Activated naive CD4-positive, alpha-beta T cell treated with anti-CD3 and anti-CD28 coated beads, Interleukin-2, amount 50 U/mL, for 72 hours (primary cell): ENCODE measurements at places on chromosomes 4 and X. TPM values are rescaled to one million over a fixed set of nuclear protein-coding genes. Genes with fewer than 3 reads are reported as not detected.
A peak's percentile ranks its signal among the peaks of the same experiment; 100 is the strongest.

GRCh38 chrX:14032406-14032805 lies 2.7 kb upstream of the GEMIN8 start:
- peak; percentile 38 for DNase-seq

GRCh38 chrX:129099207-129099606 lies 424.1 kb downstream of the SMARCA1 start:
- no peak for DNase-seq

DNA sequence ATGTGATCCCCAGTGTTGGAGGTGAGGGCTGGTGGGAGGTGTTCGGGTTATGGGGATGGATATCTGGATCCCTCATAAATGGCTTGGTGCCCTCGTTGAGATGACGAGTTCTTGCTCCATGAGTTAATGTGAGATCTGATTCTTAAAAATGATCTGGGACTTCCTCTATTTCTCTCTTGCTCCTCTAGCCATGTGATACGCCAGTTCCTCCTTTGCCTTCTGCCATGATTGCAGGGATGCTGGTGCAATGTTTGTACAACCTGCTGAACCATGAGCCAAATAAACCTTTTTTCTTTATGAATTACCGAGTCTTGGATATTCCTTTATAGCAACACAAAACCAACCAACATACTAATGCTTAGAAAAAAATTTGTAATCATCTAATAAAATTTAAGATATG lies 56.6 kb downstream of the STAP1 start:
- no peak for DNase-seq

DNA sequence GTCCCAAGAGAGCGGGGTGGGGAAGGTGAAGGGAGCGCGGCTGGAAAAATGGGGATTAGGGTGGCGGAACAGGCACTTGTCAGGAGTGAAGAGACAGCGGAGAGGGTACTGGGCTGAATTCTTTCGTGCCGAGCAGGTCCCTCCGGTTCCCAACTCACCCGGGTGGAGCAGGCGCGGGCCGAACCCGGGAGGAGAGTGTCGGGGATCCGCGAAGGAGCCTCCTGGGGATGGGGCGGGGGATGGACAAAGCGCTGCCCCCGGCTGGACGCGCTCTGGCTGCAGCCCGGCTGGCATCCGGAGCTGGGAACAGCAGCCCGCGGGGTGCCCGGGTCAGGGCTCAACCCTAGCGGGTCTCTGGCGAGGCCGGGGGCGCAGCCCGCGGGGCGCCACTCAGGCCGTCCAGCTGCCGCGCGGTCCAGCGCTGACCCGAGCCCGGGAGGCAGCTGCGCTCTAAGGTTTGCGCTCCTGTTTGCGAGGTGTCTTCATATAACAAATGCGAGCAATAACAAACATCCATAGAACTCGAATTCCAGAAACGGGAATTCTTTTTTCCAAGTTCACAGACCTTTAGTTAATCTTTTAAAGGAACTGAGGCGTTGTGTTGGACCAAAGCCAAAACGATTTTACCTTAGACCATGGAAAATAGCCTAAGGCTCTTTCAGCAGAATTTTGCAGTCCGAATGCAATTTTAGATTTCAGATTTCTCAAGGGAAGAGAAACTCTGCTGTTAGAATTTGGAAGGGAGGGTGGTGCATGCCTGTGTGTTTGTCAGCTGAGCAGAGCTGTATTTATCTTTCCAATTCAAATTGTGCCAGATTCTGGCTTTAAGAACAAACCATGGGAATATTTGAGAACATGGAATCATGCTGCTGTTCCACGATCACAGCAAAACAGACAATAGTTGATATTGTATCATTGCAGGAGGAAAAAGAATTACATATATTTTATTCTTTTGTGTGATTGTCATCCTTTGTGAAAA lies 744 bp downstream of the NPY5R start:
- DNase-seq, result no peak

GRCh38 chrX:153644356-153645125 lies 2.5 kb upstream of the DUSP9 start:
- DNase-seq, result no peak

- DNase-seq, result no peak
Measured at GRCh38 chrX:23661671-23662070, 5.6 kb upstream of the PRDX4 start.

DNA sequence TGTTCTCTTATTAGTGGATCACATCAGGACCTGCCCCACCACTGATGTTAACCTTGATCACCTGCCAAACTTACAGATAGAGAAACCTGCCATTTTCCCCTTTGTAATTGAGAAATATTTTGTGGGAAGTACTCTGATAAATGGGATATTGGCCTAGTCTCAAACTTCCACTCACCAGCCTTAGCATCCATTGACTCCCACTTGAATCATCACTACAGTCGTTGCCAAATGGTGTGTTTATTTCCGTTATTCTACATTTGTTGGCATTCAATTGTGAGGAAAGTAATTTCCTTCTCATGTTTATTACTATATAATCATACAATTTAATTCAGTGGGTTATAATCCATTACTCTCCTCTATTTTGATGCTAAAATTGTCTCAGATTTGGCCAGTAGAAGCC lies 156.4 kb upstream of the CXCL13 start:
- no peak for DNase-seq

DNA sequence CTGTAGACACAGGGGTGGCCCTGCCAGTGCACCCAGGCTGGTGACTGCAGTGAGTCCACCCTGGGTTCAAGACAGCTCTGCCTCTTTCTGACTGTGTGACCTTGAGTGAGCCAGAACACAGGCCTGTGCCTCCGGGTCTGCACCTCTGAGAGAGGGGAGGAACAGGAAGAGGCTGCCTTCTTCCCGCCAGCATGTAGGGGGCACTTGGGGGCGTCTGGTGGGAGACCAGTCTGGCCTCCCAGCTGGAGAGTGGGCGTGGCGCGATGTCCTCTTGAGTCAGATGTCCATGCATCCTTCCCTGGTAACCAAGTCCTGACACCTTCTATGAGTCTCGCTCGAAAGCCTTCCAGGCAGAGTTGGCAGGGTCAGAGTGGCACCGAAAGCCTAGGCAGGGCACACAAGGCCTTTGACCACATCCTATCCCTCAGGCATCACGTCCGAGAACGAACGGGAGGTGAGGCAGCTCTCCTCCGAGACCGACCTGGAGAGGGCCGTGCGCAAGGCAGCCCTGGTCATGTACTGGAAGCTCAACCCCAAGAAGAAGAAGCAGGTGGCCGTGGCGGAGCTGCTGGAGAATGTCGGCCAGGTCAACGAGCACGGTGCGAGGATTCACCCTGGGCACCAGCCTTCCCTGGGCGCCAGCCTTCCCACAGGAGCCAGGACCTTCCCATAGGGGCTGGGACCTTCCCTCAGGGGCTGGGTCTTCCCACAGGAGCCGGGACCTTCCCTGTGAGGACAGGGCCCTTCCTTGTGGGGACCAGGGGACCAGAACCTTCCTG lies 21.3 kb downstream of the WFS1 start:
- DNase-seq, result no peak

DNA sequence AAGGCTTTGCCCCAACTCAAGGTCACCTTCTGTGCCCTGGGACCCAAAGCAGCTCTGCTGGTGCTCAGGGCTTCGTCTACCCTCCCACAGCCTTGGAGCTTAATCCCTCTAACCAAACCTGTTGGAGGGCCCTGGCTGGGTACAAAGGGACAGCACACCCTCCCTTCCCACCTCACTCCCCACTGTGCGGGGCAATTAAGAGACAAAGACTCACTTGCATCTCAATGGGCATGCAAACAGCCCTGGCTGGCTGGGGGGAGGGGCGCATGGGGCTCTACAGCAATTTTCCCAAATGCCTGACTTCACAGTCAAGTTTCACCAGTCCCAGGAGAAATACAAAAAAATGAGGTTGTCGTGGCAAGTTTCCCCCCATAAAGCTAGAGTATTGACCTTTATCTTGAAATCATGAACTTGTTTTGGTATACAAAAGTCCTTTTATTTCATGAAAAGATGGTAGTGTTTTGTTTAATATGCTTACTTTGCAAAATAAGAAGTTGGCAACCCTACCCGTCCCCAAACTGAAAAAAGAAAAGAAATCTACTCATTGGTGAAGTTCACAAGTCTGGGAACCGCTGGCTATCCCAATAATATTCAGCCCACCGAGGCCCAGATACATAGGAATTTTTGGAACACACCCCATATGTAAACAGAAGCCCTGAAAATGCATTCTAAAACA lies 4.1 kb upstream of the CD99L2 start:
- DNase-seq, result no peak

GRCh38 chr4:157014621-157015591 lies 43.3 kb upstream of the PDGFC start:
- DNase-seq, result no peak

GRCh38 chr4:147825451-147826287 lies 93.8 kb downstream of the ARHGAP10 start:
- no peak for DNase-seq

DNA sequence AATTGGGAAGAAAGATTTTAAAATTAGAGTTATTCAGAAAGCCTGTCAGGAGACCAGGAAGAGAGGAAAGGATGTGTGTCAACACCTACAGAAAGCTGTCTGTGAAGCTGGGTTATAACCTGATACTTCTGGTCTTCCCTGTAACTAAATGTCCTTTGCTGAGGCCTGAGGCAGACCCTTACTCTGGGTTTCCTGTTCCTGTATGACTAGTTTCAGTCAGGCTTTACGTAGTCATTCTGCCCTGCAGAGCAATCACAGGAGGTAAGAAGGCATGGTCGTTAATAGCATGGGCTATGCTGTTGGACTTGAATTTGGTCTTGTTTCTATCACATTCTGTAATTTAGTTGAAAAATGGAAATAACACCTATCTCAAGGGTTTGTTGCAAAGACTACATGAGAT lies 110.5 kb upstream of the IGFBP7 start:
- no peak for DNase-seq

GRCh38 chrX:137101273-137101990 lies 67.6 kb upstream of the GPR101 start:
- no peak for DNase-seq

DNA sequence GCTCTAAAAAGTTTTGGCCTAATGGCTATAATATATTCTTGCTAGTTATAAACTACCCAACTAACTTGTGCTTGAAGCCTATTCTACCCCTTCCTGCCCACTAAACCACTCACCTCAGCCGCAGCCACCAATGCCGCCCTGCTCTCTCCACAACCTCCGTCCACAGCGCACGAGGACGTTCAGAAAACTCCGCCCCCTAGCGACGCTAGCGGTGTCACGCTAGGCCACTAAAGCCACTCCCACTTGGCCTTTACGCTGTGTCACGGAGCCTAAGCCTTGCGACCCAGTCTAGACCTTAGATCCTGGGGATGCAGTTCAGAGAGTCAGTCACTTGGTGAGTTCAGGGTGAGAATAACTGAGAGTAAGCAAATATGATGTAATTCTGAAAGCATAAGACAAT lies at the start of gene TEX11:
Gene TEX11, minus strand, starts transcription at position 171 of the 400 bp plus-strand sequence. CDS start 922 bp downstream, outside the sequence.
- DNase-seq, result no peak

DNA sequence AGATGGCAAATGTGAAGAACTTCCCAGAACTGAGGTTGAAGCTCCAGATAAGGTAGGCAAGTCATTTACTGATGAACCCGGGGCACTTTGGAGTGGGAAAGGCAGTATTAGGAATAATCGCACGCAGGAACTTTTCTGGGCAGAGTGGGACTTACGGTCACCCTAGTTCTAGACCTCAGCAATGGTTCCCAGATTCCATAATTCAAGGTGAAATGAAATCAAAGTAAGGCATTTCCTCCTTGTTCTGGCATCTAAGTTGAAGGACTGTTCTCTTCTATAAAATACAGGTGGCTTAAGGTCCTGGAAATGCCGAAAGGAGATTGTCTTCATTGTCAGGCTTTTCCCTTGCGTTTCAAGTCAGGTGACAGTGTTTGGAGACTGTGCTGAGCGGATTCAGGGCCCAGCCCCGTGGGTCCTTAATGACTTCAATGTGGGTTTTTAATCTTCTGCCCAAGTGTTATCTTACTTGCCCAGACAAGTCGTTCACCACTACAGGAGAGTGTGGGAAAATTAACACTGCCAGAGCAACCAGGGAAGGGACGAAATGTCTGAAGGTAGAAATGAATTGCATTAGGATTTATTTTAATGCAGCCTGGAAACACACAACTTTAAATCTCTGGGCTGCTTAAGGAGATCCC lies 52.1 kb upstream of the STOX2 start:
- no peak for DNase-seq

DNA sequence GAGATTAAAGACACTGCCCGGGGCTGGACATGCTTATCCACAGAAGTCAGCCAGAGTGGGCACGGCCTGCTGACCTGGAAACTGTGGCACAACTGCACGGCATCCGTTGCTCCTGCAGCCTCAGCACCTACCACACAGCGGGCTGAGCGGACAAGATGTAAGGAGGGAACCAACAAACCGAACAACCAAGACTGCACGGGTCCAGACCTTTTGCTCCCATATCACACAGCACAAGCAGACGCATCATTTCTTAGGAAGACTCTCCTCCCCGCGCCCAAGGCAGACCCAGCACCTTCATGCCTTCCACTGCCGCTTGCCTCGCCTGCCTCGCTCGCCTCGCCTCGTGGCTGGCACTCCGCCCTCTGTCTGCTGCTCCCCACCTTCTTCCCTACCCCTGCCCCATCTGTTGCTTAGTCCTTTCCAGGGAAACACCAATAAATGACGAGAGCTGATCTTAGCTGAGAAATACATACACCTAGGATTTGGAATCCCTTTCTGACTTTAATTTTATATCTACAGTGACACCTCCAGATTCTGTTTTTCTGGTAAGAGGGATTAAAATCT lies 79.0 kb downstream of the AFAP1 start:
- DNase-seq, result no peak

DNA sequence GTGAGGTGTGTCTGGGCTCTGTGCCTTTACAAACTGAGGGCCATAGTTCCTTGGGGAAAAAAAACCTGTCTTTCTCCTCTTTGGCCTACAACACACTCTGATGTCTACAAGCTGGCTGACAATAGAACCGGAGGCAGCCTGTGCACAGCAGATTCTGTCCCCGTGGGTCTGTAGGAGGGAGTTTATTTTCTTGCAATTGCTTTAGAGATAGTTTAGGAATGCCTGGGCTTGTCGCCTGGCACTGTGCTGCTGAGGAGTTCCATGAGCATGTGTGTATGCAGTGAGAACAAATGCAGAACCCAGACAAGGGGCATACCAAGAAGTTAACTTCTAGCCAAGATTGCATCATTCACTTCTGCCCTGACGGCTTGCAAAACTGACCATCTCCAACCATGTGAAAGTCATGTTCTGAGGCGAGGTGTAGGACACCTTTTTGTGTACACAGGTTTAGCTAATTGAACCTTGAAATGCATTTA lies 54.1 kb downstream of the CCNI start:
- no peak for DNase-seq

DNA sequence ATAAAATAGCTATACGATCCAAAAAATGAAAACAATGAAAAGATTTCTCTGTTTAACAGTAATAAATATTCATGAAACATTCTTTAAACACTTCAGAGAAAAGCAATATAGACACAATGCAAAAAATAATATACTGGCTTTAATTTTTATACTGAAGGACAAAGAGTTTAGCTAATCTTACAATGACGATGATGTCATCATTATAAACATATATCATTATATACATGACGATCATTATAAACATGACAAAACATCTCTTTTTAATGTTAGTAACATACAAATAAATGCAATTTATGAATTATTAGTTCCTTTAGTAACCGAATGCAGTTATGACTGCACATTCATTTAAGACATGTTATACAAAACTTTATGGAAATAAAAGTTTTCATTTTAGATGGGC lies 1434.6 kb downstream of the PCDH18 start:
- no peak for DNase-seq

HOPX gene
- total RNA-seq, result 21.0 TPM

HSFX4 gene
- total RNA-seq, result not detected

KDR gene
- total RNA-seq, result not detected

RIPPLY1 gene
- not detected for total RNA-seq

ATP8A1 gene
- total RNA-seq, result 36.6 TPM

VCX3B gene
- total RNA-seq, result not detected

OPRPN gene
- not detected for total RNA-seq

KCNIP4 gene
- not detected for total RNA-seq
